ENCODE measurements at places on chromosomes 5 and 9.

DNA sequence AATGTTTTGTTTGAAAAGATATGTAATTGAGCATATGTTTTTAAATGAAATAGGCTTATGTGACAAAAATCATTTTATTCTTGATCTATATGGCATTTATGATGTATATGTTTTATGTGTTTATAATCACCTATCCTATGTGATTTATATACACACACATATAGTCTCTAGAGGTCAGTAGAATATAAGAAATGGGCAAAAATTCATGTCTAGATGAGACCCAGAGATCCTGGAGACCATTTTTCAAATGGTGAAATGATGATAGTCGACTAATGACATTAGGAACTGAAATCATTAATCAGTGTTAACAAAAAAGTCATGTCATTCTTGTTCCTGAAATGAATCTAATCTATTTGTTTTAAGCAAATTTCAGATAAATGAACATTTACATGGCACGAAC, 709.2 kb upstream of the WWC1 start:
- no peak for DNase-seq

DNA sequence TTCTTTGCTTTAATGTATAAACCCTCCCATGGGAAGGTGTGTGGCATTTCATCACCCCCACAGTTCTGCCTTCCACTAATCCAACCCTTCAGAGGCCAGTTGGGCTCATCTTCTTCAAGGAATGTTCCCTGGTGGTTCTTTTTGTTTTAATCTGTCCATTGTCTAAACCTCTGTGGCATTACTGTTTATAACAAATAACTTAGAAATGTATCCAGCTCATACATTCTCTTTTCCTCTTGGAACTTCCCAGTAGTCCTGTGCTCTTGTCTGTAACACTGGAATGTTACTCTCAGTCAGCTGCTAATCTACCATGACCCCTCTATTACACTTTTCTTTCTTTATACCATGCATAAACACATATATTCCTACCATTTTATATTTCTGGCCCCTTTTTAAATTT, 213.5 kb upstream of the TARS1 start:
- DNase-seq = no peak

GRCh38 chr5:150641006-150641570, 628 bp downstream of the SYNPO start:
- no peak for DNase-seq

DNA sequence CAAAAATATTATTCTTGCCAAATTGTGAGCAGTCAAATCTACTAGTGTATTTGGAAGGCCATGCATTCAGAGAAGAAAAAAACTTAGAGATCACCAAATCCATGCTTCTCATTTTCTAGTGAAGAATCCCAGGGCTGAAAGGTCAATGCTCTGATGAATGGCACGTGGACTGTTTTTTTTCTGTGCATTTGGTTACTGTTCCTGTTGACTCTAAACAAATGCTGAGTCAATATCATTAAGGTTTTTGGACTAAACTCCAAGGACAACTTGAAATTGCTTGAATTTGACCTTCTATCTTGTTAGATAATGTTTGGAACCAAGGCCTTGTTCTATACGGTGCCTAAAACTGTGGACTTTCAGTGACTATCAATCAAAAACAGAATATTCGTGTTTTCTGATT, 142.2 kb downstream of the OSTF1 start:
- no peak for DNase-seq

DNA sequence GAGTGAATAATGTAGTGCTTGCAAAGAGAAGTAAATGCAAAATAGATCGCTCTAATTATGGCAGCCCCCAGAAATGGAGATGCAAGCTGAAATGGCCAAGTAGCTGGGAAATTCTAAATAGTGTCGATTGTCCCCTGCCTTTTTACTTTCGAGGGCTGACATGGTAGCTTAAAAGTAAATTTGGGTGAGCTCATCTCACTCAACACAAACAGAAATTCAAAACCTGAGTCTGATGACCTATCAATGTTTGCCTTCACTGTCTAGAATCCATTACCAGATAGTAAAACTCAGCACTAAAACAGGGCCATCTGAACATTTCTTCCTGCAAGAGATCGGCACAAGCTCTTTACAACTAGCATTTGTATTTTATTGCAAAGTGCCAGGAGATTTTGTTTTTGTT, 7.0 kb upstream of the LHX2 start:
- no peak for DNase-seq

DNA sequence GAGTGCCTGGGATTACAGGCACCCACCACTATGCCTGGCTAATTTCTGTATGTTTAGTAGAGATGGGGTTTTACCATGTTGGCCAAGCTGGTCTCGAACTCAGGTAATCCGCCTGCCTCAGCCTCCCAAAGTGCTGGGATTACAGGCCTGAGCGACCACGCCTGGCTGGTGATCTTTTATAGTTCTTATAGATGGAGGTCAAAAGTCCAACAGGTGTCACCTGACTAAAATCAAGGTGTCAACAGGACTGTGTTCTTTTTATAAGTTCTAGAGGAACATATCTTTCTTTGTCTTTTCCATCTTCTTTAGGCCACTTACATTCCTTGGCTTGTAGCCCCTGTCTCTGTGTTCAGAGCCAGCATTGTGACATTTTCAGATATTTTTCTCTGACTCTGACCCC, 155.5 kb upstream of the SLC12A2 start:
- DNase-seq = no peak

- no peak for DNase-seq
Measured at GRCh38 chr9:38415856-38416255, 8.4 kb downstream of the IGFBPL1 start.

DNA sequence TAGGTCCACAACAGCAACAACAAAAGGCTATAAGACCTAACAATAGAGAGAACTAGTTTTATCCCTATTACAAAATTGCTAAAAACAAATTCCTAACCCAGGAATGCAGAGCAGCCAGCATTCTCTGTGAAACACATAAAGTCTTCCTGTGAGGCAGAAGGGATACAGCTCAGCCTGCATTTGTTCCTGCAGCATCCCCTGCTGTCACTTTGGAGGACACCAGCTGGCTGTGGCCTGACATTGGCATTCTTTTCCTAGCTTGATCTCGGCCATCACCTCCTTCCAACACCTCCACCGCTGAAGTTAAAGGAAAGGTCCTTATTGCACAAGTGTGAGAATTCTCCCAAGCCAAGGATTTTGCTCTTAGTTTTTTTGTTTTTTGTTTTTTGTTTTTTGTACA, 186.1 kb downstream of the SNCAIP start:
- no peak for DNase-seq

GRCh38 chr5:66744040-66744439, 147.8 kb downstream of the MAST4 start:
- no peak for DNase-seq

- DNase-seq = no peak
Measured at GRCh38 chr9:97793067-97793466, 60.0 kb upstream of the FOXE1 start.

- no peak for DNase-seq
Measured at GRCh38 chr5:127486471-127486870, 31.0 kb upstream of the PRRC1 start.

DNA sequence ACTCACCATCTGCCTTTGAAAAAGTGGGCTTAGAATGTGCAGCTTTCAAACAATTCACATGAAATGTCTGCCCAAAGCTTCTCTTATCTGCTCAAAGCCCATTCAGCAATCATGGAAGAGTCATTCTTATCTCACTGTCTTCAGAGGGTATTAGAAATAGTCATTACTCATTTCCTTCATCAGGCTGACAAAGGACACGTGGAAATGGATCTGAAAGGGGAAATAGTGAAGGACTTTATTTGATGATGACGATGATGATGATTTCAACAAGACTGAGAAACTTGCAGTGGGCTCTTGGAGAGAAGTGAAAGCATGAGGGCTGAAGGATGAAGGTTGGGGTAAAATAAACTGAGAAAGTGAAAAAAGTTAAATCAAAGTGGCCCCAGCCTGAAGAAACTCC, 194.3 kb downstream of the SMARCA2 start:
- no peak for DNase-seq

- DNase-seq = no peak
Measured at GRCh38 chr9:111610845-111611244, 11.4 kb upstream of the PTGR1 start.

DNA sequence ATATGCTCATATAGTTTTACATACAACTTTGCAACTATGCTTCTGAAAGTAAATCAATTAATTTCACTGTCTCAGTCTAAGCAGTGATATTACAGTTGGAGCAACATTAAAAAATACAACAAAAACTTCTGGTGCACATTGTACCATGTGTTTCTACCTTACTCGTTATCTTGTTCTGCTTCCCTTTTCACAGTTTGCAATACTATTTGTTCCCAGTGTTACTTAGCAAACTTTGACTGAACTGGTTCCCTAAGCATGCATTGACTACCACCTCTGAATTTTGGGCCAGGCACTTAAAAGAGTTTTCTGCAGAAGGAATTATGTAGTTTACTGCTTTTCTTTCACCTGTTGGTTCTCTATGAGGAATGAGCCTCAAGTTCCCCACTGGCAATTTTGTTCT, 152.7 kb downstream of the SEC61B start:
- DNase-seq = no peak
